ENCODE measurements at places on chromosomes 16 and 17.

DNA sequence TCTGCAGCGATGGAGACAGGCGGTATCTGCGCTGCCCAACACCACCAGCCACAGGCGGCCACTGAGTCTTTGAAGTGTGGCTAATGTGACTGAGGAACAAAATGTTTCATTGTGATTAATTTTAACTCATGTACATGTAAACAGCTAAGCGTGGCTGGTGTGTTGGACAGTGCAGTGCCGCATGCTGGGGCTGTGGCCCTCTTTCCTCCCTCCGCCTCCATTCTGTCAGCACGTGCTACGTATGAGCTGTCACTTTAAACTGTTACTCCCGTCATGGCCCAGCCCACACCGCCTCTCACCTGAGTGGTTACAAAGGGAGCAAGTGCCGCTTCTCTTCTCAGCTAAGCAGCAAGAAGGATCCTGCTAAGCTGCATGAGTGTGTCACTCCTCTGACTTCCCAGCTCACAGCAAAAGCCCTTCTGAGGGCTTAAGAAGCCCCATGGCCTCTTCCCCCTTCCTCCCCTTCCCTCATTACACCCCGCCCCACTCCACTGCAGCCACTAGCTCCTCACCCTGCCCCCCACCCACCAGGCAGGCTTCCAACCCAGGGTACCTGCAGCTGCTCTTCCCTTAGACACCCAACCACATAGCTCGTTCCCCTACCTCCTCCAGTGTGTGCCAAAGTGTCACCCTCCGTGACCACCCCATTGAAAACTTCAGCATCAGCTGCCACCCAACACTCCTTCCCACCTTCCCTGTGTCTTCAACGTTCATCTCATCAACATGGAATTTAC lies 15.0 kb downstream of the HASPIN start:
- DNase-seq = no peak

DNA sequence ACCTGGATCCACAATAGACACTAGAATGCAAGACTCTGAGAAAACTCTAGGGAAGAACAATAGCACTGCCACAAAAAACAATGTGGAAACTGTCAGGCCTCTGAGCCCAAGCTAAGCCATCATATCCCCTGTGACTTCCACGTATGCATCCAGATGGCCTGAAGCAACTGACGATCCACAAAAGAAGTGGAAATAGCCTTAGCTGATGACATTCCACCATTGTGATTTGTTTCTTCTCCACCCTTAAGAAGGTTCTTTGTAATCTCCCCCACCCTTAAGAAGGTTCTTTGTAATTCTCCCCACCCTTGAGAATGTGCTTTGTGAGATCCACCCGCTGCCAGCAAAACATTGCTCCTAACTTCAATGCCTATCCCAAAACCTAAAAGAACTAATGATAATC lies 39.2 kb upstream of the TNRC6C start:
- DNase-seq = no peak

DNA sequence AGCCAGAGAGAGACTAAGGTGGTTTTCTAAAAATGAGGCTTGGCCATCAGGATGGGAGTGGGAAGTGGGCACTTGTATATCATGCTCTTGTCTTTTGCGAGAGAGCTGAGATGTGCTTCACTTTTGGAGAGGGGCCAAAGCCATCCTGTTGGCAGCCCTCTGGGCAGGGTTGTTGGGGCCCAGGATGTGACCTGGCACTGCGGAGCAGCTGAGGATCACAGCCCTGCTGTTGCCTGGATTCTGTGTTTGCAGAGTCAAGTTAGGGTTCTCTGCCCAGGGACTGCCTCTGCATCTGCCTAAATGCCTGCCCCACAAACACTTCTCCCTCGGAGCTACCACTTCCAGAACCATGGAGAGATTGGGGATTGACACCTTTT lies 71.2 kb downstream of the PLD6 start:
- DNase-seq = no peak

- DNase-seq = peak; percentile 9
Observed at GRCh38 chr17:43169561-43170139, 1.4 kb upstream of the NBR1 start.

DNA sequence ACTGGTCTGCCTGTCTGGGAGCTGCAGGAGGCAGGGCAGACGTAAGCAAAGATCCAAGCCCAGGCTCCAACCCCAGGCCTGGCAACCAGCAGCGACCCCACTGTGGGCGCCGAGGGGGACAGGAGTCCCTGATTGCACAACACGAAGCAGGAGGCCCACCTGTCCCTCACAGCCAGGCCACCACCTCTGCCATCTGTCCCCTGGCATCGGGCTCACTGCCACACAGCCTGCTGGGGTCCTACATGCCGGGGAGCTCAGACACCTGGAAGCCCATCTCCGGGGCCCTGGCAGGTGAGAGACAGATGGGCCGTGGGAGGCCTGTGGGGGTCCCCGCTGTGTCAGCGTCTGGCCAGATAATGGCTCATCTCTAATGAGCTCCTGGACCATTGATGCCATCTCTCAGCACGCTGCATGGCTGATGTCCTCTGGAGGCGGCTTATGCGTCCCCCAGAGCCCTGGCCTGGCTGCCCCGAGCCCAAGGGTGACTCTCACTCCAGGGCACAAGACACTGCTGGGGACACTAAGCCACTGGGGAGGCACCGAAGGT lies 11.3 kb upstream of the RASD1 start:
- DNase-seq = no peak

DNA sequence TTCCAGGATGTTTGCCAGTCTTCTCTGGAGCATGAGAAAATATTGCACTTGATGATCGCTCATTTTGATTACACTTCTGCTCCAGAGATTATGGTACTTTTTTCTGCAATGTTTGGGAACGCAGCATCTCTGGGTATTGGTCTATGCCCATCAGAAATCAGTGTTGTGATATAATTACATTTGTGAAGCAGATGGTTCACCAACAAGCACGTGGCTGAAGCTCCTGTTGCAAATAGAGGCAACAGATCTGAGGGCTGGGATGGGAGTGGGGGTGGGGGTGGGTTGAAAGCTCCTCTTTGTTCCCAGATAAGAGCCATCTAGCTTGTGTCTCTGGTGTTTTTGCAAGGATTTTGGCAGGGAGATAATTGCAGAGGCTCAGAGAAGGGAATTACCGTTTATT lies 252.3 kb downstream of the SHISA9 start:
- DNase-seq = no peak

DNA sequence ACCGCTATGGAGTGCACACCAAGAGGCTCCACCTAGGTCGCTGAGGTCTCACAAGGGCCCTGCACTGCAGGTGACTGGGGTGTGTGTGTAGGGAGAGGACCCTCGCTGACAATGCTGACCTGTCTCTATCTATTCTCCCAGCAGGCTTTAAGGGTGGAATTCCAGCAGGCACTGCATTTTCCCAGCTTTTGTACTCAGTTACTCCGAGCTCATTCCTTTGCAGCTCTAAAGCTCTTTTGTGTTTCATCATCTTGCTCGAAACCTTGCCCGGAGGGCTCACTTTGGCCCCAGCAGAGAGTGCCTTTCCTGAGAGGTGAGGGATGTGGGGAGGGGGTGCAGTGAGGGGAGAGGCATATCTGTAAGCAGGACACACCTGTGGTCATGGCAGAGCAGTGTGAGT lies 39.3 kb downstream of the SMPD3 start:
- DNase-seq = no peak

DNA sequence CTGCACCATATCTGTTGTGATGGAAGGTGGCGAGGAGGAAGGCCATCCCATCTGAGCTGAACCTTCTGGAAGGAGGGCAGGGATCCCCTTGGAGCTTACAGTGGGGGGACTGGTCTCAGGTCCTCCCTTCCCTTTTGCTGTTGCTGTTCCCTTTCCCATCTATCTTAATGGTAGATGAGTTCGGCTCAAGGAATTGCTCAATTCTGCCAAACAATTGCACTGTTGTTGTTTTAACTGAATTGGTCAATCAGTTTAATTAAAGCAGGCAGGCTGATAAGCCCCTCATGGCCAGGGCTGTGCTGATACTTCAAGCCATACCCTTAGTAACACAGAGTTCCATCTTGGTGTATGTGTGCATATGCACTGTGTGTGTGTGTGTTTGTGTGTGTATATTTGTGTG lies 220.4 kb upstream of the FOXF1 start:
- no peak for DNase-seq

GRCh38 chr16:15748654-15749053 lies 98.6 kb downstream of the NDE1 start:
- DNase-seq = no peak

DNA sequence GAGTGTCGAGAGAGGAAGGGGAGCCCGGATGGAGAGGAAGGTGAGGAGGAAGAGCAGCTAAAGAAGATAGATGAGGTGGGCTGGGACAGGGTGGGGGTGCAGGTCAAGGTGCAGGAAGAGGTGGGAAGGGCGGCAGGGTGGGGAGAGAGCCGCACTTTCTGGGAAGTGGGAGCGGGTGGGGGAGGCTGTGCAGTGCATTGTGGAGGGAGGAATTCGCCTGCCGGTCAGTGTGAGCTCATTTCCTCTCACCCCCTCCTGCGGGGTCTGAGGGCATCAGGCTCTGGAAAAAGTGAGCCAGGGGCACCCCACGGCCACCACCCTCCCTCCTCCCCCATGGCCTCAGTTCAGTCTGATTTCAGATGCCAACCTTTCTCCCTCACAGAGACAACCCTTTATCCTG lies 2.5 kb upstream of the ARHGAP23 start:
- peak; percentile 41 for DNase-seq

DNA sequence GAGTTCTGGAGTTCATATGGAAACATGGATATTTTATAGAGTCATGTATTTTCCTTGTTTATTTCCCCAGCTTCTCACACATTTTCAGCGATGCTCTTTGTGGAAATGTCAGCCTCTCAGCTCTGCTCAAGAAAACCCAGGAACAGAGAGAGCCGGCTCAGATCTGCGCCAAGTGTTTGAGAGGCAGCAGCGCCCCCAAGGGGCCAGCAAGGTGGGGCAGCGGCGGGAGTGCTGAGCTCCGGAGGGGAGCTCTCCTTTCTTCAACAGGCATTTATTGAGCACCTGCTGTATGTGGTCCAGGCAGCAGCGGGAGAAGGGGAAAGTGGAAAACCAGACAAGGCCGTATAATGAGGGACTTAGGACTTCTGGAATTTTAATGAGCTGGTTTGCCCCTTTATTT lies 421.1 kb upstream of the C16orf82 start:
- DNase-seq = peak; percentile 0
